H7 (cell line): ENCODE measurements at places on chromosomes 1 and 21. TPM values are rescaled to one million over a fixed set of nuclear protein-coding genes. Genes with fewer than 3 reads are reported as not detected.
A peak's percentile ranks its signal among the peaks of the same experiment; 100 is the strongest.

The AMY2A gene
- not detected in 2 replicates for total RNA-seq

The AGO1 gene
- 64.6 and 76.1 TPM in 2 replicates for total RNA-seq

- DNase-seq = no peak
Observed at GRCh38 chr1:87392248-87393192, 63.8 kb downstream of the LMO4 start.

DNA sequence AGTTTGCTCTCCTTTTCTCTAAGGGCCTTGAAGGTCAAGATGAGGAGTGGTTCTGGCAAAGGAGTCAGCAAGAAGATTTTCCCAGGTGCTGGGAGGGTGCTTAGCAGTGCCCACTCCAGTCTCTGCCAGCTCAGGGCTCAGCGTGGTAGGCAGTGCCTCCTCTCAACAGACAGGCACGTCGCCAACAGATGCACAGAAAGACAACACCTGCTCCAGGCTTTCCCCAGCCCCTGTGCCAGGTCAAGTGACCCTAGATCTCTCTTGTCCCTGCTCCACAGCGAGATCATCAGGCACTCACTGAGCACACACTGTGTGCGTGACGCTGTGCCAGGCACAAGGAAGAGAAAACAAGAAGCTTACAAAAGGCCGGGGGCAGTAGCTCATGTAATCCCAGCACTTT, 86.0 kb downstream of the CASZ1 start:
- no peak for DNase-seq

DNA sequence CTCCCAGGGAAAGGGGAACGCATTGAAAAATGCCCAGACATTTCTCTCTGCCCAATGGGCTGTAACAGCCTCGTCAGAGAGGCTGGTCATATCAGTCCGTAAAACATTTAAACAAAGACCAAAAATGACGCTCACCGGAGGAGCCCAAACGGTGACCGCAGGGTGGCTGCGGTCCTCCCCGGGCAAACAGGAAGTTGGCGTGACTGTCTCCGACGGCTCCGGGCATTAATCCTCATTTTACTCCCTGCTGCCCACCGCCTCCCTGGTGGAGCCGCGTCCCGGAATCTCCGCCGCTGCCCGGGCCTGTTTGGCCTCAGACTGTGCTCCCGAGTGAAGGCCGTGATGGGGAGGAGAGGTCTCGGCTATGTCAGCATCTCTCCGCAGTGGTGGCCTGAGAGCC, 9.9 kb downstream of the PRDM16 start:
- DNase-seq = no peak

GRCh38 chr1:5883129-5884048, 108.8 kb downstream of the NPHP4 start:
- DNase-seq = no peak

DNA sequence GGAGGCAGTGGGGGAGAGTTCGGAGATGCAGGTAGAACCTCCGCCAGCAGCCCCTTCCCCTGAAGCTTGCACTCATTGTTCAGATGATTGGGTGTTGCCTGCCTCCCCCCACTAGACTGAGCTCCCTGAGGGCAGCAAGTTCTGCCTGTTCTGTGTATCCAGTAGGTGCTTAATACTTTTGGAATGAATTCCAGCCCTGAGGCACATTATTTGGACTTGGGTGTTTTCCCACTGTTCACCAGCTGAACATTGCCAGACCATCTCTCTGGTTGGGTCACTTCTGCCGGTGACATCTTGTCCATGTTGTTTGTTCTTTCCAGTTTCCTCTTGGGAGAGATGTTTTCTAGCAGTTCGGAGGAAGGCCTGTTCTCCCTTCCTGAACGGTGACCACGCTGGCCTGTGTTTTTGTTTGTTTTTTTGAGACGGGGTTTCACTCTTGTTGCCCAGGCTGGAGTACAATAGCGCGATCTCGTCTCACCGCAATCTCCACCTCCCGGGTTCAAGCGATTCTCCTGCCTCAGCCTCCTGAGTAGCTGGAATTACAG, 48.7 kb downstream of the SPSB1 start:
- DNase-seq = no peak

DNA sequence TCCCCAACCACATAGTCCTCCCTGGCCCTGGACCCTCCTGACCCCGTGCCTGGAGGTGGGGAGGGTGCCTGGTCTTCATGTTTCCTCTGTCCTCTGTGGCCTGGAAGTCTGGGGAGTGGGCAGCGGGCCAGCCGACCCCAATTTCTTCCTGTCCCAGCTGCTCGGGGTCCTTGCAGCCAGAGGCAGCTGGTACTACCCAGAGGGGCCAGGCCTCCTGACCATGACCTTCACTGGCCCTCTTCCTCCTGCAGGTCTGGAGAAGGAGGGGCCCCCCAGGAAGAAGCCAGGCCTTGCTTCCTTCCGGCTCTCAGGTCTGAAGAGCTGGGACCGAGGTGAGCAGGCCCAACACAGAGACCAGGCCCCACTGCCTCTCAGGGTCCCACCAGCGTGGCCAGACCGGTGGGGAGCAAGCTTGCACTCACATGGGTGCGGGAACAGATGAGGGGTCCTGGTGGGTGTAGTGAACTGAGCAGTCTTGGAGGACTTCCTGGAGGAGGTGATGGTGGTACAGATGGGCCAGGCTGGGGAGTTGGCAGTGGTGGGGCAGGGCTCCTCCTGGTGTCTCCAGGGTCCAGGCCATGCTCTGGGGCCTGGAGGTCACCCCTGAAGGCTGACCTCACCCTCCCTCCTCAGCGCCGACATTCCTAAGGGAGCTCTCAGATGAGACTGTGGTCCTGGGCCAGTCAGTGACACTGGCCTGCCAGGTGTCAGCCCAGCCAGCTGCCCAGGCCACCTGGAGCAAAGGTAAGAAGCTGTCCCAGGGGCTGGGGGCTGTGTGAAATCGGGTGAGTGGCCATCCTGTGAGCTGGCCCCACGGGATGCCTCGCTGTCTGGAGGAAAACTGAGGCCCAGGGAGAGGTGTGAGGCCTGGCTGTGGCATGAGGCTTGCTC, 32.7 kb downstream of the TRIM11 start:
- peak; percentile 47 for DNase-seq

DNA sequence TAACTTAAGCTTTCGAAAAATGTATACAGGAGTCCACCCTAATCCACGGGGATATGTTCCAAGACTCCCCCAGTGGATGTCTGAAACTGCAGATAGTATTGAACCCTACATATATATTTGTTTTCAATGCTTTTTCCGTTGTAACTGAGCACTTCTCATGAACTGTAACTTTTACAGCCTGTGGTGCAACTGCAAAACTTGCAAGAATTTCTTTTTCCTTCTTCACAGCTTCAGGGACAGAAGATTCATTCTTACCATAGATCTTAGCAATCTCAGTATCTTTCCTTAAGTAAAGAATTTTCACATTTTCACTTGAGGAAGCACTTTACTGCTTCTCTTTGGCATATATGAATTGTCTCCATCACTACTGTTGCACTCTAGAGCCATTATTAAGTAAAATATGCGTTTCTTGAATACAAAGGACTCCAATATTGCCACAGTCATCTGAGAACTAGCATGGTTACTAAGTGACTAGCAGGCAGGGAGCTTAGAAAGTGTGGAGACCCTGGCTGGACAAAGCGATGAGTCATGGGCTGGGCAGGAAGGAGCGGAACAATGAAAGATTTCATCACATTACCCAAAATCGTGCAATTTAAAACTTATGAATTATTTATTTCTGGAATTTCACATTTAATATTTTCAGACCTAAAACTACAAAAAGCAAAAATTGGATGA, 14.1 kb downstream of the DPYD start:
- no peak for DNase-seq
